ENCODE measurements at places on chromosomes 11 and 22.

- DNase-seq, result no peak
These were observed 4.0 kb downstream of the NPAT start for GRCh38 chr11:108218455-108218854.

DNA sequence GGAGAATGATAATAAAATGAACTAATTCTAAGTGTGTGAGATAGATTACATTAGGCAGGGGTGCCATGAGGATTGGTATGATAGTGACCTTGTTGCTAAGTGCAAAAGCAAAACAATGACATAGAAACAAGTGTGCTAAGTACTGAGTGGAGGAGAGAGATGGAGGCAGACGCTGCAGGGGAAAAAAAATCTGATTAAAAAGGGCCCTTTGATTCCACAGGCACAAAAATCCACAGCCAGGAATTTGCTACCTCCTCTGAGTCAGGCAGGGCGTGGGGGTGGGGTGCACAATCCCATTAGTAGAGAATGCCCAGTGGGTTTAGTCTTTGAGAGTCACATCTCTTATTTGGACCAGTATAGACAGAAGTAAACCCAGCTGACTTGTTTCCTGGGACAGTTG is at the start of gene CNTF:
CNTF (plus strand) TSS at position 322 of the 400 bp plus-strand sequence. CDS start 88 bp downstream, outside the sequence.
- no peak for DNase-seq

- no peak for DNase-seq
These were observed 1.3 kb upstream of the SBF2 start for GRCh38 chr11:10295064-10295901.

DNA sequence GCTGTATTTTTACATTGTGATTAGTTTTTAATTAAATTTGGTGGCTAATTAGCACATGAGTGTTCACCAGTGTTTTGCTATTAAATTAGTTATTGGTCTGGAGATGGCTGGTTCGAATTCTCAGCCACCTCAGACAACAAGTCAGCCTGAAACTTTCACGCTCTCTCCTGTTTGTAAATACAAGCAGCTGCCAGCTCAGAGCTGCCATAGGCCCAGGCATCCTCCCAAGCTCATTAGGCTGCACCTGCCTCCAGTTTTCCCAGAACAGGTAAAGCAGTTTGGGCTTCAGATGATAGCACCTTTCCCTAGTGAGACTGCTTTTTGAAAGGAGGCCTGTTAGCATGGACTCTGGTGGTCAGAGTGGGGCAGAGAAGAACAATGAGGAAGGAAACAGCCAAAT is 156.8 kb downstream of the NAV2 start:
- DNase-seq, result no peak
